Activated CD4-positive, alpha-beta T cell treated with anti-CD3 and anti-CD28 coated beads, Interleukin-2, amount 10 ng/mL, durations not matched to agents 7 days and 5 days (primary cell): ENCODE measurements at places on chromosomes 11 and 22. TPM values are rescaled to one million over a fixed set of nuclear protein-coding genes. Genes with fewer than 3 reads are reported as not detected.

The ART1 gene
- not detected for total RNA-seq

The C11orf91 gene
- 0.25 TPM for total RNA-seq

The APOA1 gene
- total RNA-seq = 0.25 TPM

The OR5M8 gene
- total RNA-seq = not detected

The GRM5 gene
- not detected for total RNA-seq

The MPZL3 gene
- 22.0 TPM for total RNA-seq

The NLRP6 gene
- 5.5 TPM for total RNA-seq

The ST14 gene
- total RNA-seq = not detected

GRCh38 chr11:34613552-34614056 lies 7.3 kb upstream of the EHF start:
- DNase-seq = no peak
- H3K27ac ChIP-seq = no peak overlapping the region
- H3K36me3 ChIP-seq = no peaks in the 10 kb centered on the region
- H3K4me1 ChIP-seq = peaks cover 9% of the 10 kb centered on the region
- H3K27me3 ChIP-seq = peaks cover 15% of the 10 kb centered on the region
- H3K4me3 ChIP-seq = no peak overlapping the region

- no peak for DNase-seq
- H3K27ac ChIP-seq = no peak overlapping the region
- no peak overlapping the region for H3K4me3 ChIP-seq
- H3K36me3 ChIP-seq = no peaks in the 10 kb centered on the region
- H3K4me1 ChIP-seq = no peaks in the 10 kb centered on the region
These were observed 9.3 kb downstream of the CRYBB3 start for GRCh38 chr22:25208743-25209505.

- peak overlapping the region; percentile 0 for H3K4me3 ChIP-seq
- H3K27ac ChIP-seq = peak overlapping the region; percentile 3
- H3K4me1 ChIP-seq = peaks cover 68% of the 10 kb centered on the region
- DNase-seq = peak; percentile 18
- peaks cover 13% of the 10 kb centered on the region for H3K36me3 ChIP-seq
These were observed 56.6 kb downstream of the FAM83F start for GRCh38 chr22:40051322-40051721.

DNA sequence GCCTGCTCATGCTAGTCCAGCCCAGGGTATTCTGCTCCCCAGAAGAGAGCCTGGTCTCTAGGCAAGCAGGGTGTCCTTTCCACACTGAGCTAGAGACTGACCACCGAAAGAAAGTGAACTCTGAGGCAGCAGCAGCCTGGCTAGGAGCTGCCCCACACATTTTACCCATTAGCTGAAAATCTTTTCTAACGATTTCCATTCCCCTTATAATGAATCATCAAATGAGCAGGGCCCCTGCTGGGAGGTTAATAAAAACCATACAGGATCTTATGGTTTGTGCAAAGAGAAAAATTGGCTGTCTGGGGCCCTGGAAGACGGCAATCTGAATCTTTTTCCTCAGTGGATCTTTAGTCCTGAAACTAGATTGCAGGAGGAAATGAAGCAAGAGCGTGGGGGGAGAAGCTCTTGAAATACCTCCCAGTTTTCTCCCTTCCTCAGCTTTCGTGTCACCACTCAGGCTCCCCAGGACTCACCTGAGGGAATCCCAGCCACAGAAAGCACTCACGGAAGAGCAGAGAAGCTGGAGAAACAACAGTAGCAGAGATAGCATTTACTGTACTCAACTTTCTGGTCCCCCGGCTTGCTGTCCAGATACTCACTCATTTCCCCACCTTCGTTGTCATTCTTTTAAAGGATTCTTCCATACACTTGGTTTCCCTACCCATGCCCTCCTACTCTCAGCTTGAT lies 74.7 kb upstream of the CD44 start:
- no peak overlapping the region for H3K27ac ChIP-seq
- peaks cover 2% of the 10 kb centered on the region for H3K27me3 ChIP-seq
- no peak overlapping the region for H3K4me3 ChIP-seq
- H3K4me1 ChIP-seq = peaks cover 44% of the 10 kb centered on the region
- DNase-seq = no peak
- H3K36me3 ChIP-seq = peaks cover 39% of the 10 kb centered on the region

DNA sequence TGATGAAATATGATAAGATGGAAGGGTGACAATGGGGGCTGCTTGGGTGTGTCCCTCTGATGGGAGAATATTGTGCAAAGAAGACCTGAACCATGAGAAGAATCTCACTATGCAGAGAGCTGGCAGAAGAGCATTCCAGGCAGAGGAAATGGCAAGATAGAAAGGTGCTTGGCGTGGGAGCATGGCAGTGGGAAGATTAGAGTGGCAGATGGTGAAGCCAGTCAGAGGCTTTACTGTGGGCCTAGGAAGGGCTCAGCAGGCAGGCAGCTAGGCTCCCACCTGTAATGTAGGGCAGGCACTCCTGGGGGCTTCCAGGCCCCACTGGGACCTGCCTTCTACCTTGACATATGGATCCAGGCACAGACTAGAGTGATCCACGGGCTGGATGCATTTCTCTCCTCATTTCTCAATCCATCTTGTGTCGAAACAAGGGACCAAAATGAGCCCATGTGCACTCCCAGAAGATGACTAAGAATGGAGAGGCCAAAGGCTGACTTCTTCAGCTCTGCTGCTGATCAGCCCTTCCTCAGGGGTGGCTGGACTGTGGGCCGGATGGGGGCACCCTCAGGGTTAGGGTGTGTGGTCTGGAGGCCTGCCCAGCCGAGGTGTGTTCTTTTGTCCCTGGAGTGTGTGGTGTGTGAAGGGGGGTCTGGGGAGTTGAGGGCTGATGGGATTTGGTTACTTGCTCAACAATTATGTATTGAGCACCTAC lies 88.3 kb downstream of the TSPAN18 start:
- no peaks in the 10 kb centered on the region for H3K36me3 ChIP-seq
- DNase-seq = no peak
- no peak overlapping the region for H3K4me3 ChIP-seq
- H3K27me3 ChIP-seq = no peaks in the 10 kb centered on the region
- no peaks in the 10 kb centered on the region for H3K4me1 ChIP-seq

DNA sequence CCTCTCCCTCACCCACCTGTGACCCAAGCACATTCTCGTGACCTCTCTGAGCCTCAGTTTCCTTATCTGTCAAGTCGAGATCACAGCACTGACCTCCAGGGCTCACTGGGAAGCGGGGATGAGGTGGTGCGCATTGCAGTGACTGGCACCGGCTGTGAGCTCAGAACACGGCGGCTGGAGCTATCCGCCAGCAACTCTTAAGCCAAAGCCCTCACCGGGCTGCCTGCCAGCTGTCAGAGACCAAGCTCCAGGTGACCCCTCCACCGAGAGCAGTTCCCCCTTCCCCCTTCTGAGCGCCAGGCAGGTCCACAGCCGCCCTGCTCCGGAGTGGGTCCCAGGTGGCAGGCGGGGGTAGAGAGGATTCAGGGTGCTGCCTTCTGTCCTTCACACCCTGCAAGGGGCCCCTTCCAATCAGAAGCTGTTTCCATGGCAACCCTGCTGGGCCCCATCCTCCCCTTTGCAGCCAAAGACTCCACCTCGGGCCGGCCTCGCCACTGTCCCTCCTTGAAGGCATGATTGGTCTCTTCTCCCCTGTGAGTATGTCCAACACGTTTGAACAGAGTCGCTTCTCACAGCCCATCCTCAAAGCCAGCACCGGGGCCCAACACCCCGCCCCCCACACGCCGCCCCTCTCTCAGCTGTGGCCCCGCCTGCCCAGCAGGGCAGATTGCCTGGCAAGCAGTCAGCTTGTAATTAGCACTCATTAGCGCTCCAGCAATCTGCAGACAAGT lies 98.7 kb downstream of the WNT7B start:
- no peaks in the 10 kb centered on the region for H3K36me3 ChIP-seq
- no peak for DNase-seq
- no peak overlapping the region for H3K27ac ChIP-seq
- H3K27me3 ChIP-seq = peaks cover 47% of the 10 kb centered on the region
- H3K4me3 ChIP-seq = no peak overlapping the region

DNA sequence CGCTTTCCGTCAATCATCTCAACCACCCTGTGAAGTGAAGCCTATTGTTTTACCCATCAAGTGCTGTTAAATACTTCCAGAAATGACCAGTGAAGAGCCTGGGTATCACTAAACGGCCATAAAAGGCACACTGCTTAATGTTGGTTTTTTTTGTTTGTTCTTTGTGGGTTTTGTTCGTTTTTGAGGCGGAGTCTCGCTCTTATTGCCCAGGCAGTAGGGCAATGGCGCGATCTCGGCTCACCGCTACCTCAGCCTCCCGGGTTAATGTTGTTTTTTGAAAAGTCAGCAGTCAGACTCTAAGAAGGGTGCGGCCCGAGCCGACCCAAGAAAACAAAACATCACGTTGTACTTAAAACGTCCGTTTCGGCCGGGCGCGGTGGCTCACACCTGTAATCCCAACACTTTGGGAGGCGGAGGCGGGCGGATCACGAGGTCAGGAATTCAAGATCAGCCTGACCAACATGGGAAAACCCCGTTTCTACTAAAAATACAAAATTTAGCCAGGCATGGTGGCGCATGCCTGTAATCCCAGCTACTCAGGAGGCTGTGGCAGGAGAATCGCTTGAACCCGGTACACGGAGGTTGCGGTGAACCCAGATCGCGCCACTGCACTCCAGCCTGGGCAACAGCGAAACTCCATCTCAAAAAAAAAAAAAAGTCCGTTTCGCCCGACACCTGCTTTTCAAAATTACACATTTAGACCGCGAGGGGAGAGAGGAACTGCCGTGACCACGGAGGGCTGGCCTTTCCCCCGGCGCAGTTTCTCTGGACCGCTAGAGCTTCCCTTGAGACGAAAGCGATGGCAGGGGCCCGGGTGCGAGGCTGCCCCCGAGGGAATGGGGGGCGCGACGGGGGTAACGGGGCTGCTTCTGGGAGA lies 714 bp downstream of the CD59 start:
- H3K4me3 ChIP-seq = peak overlapping the region; percentile 83
- H3K27ac ChIP-seq = peak overlapping the region; percentile 87
- DNase-seq = peak; percentile 54
- H3K36me3 ChIP-seq = peaks cover 20% of the 10 kb centered on the region

GRCh38 chr11:17273668-17274282 lies 2.8 kb upstream of the NUCB2 start:
- H3K4me1 ChIP-seq = peaks cover 47% of the 10 kb centered on the region
- peak; percentile 18 for DNase-seq
- peaks cover 6% of the 10 kb centered on the region for H3K36me3 ChIP-seq
- H3K4me3 ChIP-seq = no peak overlapping the region
- peaks cover 11% of the 10 kb centered on the region for H3K27me3 ChIP-seq

- no peaks in the 10 kb centered on the region for H3K27me3 ChIP-seq
- H3K4me1 ChIP-seq = peaks cover 26% of the 10 kb centered on the region
- no peak for DNase-seq
- H3K4me3 ChIP-seq = no peak overlapping the region
- no peak overlapping the region for H3K27ac ChIP-seq
- peaks cover 1% of the 10 kb centered on the region for H3K36me3 ChIP-seq
These were observed 66.9 kb upstream of the SESN3 start for GRCh38 chr11:95297680-95298452.

DNA sequence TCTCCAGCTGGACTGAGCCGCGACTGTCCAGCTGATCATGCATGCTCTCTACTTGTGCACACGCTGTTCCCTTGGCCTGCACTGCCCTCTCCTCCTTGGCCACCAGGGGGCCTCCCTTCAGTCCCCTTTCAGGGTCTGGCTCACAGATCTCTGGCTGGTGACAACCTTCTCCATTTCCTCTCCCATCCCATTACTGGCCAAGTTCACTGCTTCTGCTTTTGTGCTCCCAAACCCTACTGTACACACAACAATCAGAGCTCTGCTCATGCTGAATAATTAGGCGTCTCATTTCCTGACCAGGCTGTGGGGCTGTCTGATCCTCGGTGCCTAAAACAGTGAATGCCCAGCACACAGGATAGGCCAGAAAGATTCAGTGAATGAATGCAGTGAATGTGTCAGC lies 224.0 kb upstream of the NARS2 start:
- DNase-seq = peak; percentile 38
- no peaks in the 10 kb centered on the region for H3K27me3 ChIP-seq
- H3K36me3 ChIP-seq = no peaks in the 10 kb centered on the region
- no peaks in the 10 kb centered on the region for H3K4me1 ChIP-seq
- H3K4me3 ChIP-seq = no peak overlapping the region

- DNase-seq = no peak
- H3K27me3 ChIP-seq = peaks cover 8% of the 10 kb centered on the region
- no peak overlapping the region for H3K27ac ChIP-seq
These were observed 16.5 kb downstream of the CHST1 start for GRCh38 chr11:45648931-45649330.

DNA sequence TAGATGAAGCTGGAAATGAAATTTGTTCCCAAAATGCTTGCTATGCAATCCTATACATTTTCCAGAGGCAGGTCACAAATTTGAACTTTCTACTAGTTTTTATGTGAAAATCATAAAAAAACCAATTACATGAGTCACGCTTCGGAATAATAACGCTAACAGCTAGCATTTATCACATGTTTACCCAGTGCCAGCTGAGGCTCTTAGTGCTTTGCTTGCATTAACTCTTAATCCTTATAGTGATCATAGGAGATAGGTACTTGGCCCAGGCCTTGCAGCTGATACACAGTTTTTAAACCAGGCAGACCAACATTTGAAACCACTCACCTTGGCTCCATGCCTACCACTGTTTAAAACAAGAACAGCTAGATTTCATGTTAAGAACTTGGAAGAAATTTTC lies 131.8 kb upstream of the RAG2 start:
- peaks cover 5% of the 10 kb centered on the region for H3K27me3 ChIP-seq
- H3K4me1 ChIP-seq = no peaks in the 10 kb centered on the region
- no peak overlapping the region for H3K4me3 ChIP-seq
- no peak for DNase-seq
- no peak overlapping the region for H3K27ac ChIP-seq
- no peaks in the 10 kb centered on the region for H3K36me3 ChIP-seq

- H3K4me1 ChIP-seq = no peaks in the 10 kb centered on the region
- H3K36me3 ChIP-seq = no peaks in the 10 kb centered on the region
- no peak for DNase-seq
- no peak overlapping the region for H3K4me3 ChIP-seq
- H3K27me3 ChIP-seq = peaks cover 13% of the 10 kb centered on the region
- H3K27ac ChIP-seq = no peak overlapping the region
These were observed 548.2 kb downstream of the TBC1D22A start for GRCh38 chr22:47310601-47311000.

GRCh38 chr11:62504158-62504973 lies 42.2 kb downstream of the AHNAK start:
- H3K36me3 ChIP-seq = no peaks in the 10 kb centered on the region
- no peak overlapping the region for H3K27ac ChIP-seq
- DNase-seq = no peak
- peaks cover 33% of the 10 kb centered on the region for H3K27me3 ChIP-seq
- H3K4me3 ChIP-seq = no peak overlapping the region

GRCh38 chr11:6251120-6251733 lies 8.4 kb upstream of the CCKBR start:
- H3K4me3 ChIP-seq = no peak overlapping the region
- H3K27me3 ChIP-seq = peaks cover 2% of the 10 kb centered on the region
- no peaks in the 10 kb centered on the region for H3K36me3 ChIP-seq

- H3K36me3 ChIP-seq = no peaks in the 10 kb centered on the region
- H3K4me1 ChIP-seq = no peaks in the 10 kb centered on the region
- no peak overlapping the region for H3K4me3 ChIP-seq
- DNase-seq = no peak
These were observed 51.1 kb upstream of the JAM3 start for GRCh38 chr11:134017511-134018430.

GRCh38 chr22:38612217-38613006 lies 42.4 kb upstream of the DMC1 start:
- DNase-seq = no peak
- H3K4me1 ChIP-seq = no peaks in the 10 kb centered on the region
- no peak overlapping the region for H3K4me3 ChIP-seq
- no peak overlapping the region for H3K27ac ChIP-seq
- H3K36me3 ChIP-seq = no peaks in the 10 kb centered on the region
